ENCODE measurements at places on chromosomes 2 and 18.

GRCh38 chr18:49016648-49017539 lies 66.1 kb upstream of the SMAD7 start:
- peak; percentile 96 for DNase-seq

- peak; percentile 94 for DNase-seq
These were observed 1.0 kb downstream of the ACVR1 start for GRCh38 chr2:157874997-157875640.

GRCh38 chr2:141570474-141571131 lies 560.2 kb downstream of the LRP1B start:
- DNase-seq, result no peak

DNA sequence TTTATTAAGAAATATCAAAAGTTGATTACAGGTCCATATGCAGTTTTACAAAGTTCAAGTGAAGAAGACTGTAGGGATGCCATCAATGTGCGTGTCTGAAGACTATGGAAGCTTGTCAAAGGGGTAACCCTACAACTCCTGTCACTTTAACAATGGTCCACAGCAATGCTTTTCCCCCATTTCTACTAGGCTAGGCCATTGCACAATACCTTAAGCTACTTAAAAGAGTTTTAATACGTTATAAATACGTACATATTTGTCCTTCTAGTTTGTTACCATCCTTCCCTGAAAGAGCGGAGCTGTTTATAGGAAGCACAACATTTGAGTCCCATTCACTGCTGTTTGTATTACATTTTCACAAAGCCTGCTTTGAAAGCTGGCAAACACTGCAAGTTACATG lies 26.7 kb downstream of the CNRIP1 start:
- DNase-seq, result no peak

DNA sequence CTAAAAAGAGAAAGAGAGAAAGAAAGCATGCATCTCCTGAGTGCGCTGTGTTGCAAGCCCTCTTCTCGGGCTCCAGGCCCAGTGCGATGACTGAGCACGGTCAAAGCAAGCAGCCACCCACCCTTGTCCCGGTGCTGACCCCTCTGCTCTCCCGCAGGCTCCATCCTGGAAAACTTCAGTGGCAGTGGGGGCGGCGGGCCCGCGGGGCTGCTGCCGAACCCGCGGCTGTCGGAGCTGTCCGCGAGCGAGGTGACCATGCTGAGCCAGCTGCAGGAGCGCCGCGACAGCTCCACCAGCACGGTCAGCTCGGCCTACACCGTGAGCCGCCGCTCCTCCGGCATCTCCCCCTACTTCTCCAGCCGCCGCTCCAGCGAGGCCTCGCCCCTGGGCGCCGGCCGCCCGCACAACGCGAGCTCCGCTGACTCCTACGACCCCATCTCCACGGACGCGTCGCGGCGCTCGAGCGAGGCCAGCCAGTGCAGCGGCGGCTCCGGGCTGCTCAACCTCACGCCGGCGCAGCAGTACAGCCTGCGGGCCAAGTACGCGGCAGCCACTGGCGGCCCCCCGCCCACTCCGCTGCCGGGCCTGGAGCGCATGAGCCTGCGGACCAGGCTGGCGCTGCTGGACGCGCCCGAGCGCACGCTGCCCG lies 252.5 kb downstream of the GLI2 start:
- no peak for DNase-seq

All from M059J (cell line).